ENCODE measurements at places on chromosomes 3 and 15.

- DNase-seq, result no peak
Observed at GRCh38 chr3:12513694-12514446, 29.6 kb downstream of the TSEN2 start.

DNA sequence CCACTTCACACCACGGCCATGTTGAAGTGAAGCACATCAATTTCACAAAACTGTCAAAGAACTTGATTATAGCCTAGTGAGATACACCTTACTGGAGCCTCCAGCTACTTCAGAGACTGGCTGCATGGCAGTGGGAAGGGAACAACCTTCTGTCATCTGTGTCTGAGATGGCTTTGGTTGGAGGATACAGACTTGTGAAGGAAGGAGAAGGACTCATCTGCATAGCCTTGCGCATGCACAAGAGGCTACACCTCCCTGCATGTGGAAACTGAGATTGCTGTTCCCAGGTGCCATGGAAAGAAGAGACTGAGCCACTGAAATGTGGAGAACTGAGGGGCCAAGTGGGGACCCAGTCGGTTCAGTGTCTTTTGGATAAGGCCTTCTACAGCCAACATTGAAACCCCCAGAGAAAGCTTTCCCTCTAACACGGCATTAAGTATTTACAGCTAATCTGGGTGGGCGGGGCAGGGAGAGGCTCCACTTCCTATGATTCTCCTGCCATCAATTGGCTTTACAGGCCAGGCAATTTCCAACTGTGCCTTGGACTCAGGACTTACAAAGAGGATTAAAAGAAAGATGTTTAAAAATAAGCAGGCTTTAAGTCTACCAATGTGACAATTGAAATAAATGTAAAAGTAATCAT, 58.8 kb downstream of the IL16 start:
- DNase-seq, result no peak

- DNase-seq, result no peak
Observed at GRCh38 chr15:42729409-42729808, 7.5 kb downstream of the CDAN1 start.

DNA sequence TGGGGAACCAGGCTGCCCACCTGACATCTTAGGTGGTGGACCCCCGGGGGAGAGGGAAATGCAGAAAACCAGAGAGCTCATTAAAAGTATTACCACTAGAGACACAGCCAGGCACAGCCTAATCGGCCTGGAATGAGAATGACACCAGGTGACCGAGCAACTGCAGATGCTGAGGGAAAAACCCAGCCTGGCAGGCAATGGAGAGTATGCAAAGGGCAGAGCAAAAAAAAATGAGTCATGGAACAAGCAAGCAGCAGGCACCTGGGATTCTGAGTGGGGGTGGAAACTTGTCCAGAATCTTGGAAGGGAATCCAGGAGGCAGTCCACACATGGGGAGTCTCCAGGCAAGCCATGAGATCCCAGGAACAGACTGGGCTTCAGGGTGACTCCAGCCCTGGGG, 183.7 kb upstream of the LRRN1 start:
- DNase-seq, result no peak

GRCh38 chr3:10933470-10933804, 59.1 kb upstream of the SLC6A1 start:
- no peak for DNase-seq

DNA sequence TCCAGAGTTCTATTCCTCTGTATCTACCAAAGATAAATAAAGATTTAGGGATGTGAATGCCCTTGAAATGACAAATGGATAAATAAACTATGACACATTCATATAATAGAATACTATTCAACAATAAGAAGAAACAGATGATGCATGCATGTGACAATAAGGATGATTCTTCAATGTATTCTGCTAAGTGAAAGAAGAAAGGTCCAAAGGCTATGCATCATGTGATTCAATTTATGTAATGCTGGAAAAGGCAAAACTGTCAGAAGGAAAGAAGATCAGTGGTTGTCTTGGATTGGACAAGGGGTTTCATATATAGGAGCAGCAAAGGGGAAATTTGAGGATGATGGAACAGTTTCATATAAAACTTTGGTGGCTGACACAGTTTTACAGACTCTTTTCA, 32.6 kb upstream of the CHRNA7 start:
- no peak for DNase-seq

- no peak for DNase-seq
Observed at GRCh38 chr3:141482245-141482922, 4.4 kb upstream of the RASA2 start.

DNA sequence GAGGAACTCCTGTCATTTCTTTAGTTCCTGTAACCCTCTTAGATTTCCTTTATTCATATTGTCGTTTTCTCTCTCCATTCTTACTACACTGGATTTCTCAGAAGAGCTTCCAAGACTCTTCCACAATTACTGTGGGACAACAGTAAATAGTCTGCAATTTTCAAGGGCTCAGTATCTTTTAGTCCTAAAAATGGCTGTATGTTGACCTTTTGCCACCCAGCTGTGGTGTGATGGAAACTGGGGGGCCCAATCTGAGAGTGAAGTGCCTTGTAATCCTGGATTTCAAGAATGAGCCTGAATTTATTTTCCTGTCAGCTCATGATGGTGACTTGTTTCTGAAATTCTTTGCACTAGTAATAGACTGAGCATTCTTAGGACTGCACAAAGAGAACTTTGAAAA, 277.6 kb upstream of the RASGRP1 start:
- no peak for DNase-seq

- DNase-seq, result no peak
Observed at GRCh38 chr3:131530843-131531242, 28.1 kb upstream of the MRPL3 start.

DNA sequence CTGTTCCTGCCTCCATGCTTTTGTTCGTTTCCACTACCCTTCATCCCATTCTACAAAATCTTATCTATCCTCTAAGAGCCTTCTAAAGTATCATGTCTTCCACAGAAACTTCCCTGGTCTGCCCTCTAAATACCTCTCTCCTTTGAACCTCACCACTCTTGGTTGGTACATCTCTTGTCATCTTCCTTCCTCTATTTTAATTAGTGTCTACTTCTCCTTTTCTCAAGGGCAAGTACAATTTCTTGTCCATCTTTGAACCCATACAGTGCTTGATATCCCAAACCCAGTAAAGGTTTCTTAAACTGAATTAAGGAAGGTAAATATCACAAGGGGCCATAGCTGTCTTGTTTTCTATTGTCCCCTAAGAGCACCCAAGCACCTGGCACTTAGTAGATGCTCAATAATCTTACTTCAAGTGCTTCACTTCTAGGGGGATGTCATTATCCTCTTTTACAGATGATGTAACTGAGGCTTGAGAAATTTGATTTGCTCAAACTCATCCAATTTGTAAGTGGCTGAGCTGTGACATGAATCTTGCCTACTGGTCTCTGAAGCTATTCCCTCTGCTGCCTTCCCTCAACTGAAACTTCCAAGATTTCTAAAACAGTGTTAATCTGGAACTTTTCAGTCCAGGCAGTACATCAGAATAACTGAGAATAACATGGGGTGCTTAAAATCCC, 2.6 kb upstream of the DAPK2 start:
- no peak for DNase-seq

DNA sequence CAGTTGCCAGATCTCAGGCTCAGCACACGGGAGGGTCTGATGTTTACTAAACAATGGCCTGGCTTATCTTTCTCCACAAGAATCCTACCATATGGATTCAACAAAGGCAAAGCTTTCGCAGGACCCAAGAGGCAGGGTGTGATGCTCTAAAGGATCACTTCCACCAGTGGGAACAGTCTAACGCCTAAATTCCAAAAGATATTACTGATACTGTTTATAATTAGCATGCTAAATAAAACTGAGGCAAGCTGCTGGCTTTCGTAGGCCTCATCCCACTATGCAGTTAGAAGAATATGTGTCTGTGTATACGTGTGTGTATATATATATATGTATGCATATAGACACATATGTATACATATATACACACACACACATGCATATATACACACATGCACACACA, 22.3 kb downstream of the RORA start:
- DNase-seq, result no peak

DNA sequence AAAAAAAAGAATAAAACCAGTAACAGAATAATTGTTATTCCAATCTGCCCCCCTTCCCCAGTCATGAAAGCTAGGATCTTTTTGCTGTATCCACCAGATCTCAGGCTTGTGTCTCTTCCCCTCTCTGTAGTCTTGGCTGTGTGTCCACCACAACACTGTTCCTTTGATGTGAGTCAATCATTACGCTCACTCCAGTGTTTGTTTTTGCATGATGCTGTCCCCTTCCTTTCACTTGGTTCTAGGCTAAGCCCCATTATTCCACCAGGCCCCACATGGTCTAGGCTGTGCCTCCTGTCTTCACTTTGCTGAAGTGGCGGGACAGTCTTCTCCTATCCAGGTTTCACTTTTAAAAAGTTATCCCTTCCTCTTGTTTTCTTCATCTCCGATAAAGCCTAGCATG, 13.6 kb downstream of the ACKR2 start:
- DNase-seq, result no peak

DNA sequence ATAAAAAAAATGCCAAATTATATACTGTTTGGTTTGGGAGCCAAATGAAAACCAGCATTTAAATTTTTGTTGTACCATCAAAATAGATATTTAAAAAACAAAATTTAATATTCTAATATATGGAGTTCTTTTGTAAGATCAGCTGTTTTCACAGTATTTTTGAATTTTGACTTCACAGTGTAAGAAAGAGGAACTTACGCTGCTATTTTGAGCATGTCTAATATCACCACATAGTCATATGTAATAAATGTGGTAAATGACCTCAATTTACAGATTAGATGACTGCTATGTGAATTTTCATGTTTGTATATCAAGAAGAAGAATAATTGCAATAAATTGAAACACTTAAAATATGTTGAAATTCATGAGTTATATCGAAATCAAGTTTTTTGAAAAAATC, 189.6 kb downstream of the ARRDC4 start:
- no peak for DNase-seq

DNA sequence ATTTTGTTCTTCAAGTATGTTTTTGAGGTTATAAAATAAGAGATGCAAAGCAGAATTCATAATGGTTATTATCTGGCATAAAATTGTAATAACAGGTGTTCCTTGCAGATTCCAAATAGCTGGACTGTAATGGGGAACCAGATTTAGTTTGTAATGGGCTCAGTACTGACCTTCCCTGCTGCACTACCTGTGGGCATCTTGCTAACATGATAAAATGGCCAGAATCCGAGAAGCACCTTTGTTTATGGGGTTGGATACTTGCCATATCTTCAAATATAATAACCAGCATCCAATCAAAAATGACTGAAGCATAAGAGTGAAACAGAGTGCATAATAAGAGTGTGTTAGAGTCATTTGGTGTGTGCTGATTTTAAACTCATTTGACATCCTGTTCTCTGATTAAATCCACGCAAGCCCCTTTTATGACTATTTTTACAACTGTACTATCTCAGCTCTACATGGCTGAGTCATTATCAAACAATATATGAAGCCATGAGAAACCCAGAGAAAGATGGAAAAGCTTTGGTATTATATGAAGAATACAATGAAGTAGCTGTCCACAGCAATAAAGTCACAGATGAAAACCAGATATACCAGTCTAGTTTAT, 292.4 kb downstream of the CNTN4 start:
- no peak for DNase-seq

GRCh38 chr3:136909187-136909586, 47.2 kb downstream of the NCK1 start:
- DNase-seq, result no peak

- DNase-seq, result no peak
Observed at GRCh38 chr3:119873646-119874045, 91.7 kb downstream of the NR1I2 start.

GRCh38 chr3:179853176-179853575, 183.6 kb downstream of the PEX5L start:
- no peak for DNase-seq

DNA sequence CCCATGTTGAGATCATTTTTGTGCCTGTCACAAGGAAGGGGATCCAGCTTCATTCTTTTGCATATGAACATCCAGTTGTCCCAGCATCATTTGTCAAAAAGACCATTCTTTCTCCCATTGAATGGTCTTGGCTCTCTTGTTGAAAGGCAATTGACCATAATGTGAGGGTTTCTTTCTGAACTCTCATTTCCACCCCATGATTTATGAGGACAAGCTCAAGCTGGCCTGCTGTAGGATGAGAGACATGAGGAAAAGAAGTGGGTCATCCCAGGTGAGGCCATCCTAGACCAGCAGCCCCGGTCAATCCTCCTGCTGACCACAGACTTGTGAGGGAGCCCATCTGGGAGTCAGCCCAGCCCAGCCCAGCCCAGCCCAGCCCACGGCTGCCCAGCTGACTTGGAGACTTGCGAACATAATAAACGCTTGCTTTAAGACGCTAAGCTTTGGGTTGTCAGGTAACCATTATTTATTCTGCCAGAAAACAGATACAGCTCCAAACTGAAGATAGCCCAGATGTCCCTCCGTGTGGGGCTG, 69.0 kb downstream of the LINGO1 start:
- no peak for DNase-seq
